ENCODE measurements at places on chromosomes 11 and 22. TPM values are rescaled to one million over a fixed set of nuclear protein-coding genes. Genes with fewer than 3 reads are reported as not detected.

Gene OR51E1
- not detected for total RNA-seq

Gene ASPHD2
- 0.85 TPM for total RNA-seq

Gene SLC25A45
- total RNA-seq = 6.3 TPM

Gene NLRP6
- total RNA-seq = not detected

Gene GRAP2
- not detected for total RNA-seq

Gene BRSK2
- total RNA-seq = 0.35 TPM

Gene KCNE3
- not detected for total RNA-seq

Gene RNF214
- total RNA-seq = 23.7 TPM

Gene PVALB
- not detected for total RNA-seq

Gene PGGHG
- total RNA-seq = 11.4 TPM

Gene KRTAP5-2
- not detected for total RNA-seq

Data from HFFc6 (cell line).